M059J (cell line): ENCODE measurements at places on chromosomes 13 and 19. TPM values are rescaled to one million over a fixed set of nuclear protein-coding genes. Genes with fewer than 3 reads are reported as not detected.

SYNGR4 gene
- 0.42 TPM in 1 of 2 replicates, not detected in the other for total RNA-seq

ZNF813 gene
- total RNA-seq: 3.7 and 4.2 TPM in 2 replicates

SLC6A16 gene
- 0.05 TPM in 2 replicates for total RNA-seq

- DNase-seq: no peak
These were observed 9.9 kb downstream of the COL4A1 start for GRCh38 chr13:110297011-110297410.

GRCh38 chr13:74904556-74904955, 577.4 kb downstream of the TBC1D4 start:
- DNase-seq: no peak

GRCh38 chr13:94984958-94985357, 272.6 kb upstream of the SOX21 start:
- DNase-seq: no peak

- DNase-seq: peak; percentile 54
These were observed 244.4 kb upstream of the MAB21L1 start for GRCh38 chr13:35720690-35721554.

- no peak for DNase-seq
These were observed 21.5 kb downstream of the PEX11G start for GRCh38 chr19:7467009-7467989.

- no peak for DNase-seq
These were observed 589.9 kb downstream of the GPC5 start for GRCh38 chr13:91988331-91988730.

DNA sequence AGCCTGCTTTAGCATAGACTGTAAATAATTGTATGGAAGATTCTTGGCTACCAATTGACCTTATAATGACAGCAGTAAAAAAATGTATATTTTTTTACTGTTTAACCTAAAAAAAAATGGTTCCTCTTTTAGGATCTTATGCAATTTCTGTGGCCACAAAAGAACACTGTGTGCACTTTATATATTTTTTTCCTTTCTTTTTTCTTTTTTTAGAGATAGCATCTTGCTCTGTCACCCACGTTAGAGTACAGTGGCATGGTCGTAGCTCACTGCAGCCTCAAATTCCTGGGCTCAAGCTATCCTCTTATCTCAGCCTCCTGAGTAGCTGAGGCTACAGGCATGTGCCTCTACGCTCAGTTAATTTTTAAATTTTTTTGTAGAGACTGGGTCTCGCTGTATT, 6.1 kb downstream of the FLT3 start:
- DNase-seq: no peak

- DNase-seq: peak; percentile 98
These were observed 15.7 kb downstream of the GARRE1 start for GRCh38 chr19:34269968-34270621.

DNA sequence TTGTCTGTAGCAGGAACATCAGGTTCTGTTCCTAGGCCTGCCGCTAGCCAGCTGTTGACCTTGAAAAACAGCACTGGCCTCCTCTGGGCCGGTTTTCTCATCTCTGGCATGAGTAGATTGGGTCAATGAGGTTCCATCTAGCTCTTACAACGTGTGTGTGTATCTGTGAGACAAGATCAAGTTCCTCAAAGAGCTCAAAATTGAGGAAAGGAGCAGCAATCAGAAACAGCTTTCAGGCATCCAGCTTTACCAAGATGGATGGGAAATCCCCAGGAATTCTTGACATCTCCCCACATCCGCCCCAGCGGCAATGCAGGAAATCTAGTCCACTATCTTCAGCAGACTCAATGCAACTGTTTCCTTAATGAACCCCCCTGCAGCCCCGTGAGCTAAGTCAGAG, 4.9 kb downstream of the FLT1 start:
- no peak for DNase-seq

- no peak for DNase-seq
These were observed 249.4 kb downstream of the PCCA start for GRCh38 chr13:100338275-100338674.

DNA sequence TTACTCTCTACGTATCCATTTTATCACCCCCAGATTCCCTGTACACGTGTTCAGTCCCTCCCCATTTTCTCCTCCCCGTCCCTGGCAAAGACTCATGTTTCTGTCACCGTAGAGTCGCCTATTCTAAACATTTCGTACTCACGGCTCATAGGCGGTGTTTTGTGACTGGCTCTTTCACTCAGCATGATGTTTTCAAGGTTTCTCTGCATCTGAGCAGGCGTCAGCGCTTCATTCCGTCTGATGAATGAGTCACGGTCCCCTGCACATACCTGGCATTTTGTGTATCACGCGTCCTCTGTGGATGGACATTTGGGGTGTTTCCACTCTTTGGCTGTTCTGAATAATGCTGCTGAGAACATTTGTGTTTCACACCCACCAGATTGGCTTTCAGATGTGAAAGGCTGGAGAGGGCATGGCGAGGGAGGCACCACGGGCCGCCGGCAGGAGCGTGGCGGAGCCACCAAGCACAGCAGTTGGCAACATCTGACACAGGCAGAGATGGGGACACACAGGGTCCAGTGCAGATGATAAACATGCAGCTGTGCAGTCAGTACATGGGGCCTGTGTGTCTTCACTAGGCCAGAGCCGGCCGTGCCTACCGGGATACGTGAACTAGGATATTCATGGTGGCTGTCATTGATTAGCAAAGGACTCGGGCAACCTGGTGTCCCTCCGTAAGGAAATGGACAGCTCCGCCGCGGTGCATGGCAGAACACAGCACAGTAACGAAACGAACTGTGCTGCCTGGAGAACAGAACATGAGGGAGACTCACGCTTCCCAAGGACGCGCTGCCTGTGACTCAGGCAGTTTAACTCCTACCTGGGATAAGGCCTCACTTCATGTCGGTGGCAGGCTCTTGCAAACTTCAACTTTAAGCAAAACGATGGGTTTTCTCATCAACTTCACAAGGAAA, 117.2 kb downstream of the ATP11A start:
- no peak for DNase-seq

DNA sequence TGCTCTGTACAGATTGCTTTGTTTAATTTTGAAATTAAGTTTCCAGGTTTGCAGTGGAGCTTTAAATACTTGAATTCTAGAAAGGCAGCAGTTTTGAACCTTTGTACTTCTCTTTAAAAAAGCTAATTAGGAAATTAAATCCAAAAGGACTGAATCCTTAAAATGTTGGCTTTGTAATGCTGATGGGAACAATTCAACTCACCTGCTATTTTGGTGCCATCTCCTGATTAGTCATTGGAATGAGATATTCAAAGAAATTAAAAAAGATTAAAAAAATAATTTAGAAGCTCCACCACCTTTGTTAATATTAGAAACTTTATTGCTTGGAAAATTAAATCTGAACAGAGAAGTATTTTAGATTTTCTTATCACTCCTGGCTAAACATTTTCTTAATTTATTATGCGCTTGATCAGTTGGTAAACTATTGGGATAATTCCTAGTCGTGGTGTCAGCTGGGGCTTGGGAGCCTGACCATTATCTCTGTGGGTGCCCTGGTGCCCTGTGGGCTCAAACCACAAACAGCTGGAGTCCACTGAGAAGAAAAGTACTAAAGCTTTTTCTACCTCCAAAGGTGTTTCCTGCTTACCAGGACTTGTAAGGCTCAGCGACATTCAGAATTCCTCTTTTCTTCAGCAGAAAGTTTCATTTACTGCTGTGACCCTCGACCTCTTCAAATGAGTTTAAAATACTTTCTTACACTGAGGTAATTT, 540.4 kb downstream of the DIAPH3 start:
- no peak for DNase-seq
